Neural crest cell (in vitro differentiated cells): ENCODE measurements at places on chromosomes 4 and X. TPM values are rescaled to one million over a fixed set of nuclear protein-coding genes. Genes with fewer than 3 reads are reported as not detected.

- DNase-seq = no peak
These were observed 54.6 kb upstream of the HHIP start for GRCh38 chr4:144591401-144591800.

DNA sequence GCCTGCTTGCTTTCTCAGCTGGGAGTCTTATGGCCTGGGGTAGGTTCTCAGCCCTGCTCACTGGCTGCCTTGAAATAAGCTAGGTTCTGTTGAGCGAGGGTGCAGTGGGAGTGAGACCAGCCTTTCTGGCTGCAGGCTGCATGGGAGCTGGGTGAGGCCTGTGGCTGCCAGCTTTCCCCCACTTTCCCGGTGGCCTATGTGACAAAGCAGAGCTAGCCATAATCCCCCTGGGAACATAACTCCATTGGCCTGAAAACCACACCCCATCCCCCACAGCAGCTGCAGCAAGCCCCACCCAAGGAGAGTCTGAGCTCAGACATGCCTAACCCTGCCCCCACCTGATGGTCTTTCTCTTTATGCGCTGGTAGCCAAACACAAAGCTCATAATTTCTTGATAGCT lies 118.9 kb downstream of the KLHL4 start:
- DNase-seq = no peak

DNA sequence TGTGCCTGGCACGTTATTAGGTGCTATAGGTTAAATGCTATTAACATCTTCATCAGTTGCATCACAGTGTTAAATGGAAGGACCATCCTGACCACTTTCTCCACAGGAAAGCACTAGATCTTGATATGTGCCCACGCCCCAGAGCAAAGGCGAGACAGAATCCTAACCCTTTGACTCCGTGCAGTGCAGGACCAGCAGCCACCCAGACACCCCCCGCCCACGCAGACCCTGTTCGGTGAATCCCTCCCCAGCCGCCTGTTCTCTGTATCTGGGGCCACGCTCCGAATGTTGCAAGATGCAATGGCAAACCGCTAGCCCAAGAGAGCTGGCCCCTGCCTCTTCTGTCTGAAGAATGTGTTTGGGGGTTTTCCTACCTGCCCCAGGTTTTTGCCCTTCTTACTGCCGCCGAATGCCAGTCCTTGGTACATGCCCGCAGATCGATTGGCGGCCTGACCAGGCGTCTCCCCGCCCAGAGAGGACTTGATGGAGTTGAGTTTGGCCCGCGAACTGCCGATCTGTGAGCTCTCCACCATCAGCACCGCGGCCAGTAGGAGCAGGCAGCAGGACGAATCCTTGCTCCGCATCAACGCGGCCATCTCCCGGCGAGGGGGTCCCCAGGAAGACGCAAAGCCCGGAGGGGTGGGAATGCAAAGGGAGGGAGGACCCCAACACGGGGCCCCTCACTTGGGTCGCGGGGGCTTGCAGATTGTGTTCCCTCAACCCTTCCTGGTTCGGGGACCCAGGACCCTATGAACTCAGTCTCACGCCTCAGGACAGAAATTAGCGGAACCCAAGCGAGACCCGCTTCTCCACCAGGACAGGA lies 906 bp downstream of the DKK2 start:
- DNase-seq = peak; percentile 23

- no peak for DNase-seq
These were observed 32.7 kb downstream of the MFAP3L start for GRCh38 chr4:169993531-169993930.

- no peak for DNase-seq
These were observed at the start of gene ZFP92 for GRCh38 chrX:153411255-153411987. ZFP92 (plus strand) TSS chrX:153411472; CDS start chrX:153418323, 6,851 bp downstream.

NOP14 gene
- total RNA-seq = 46.6 and 49.2 TPM in 2 replicates

RPA4 gene
- total RNA-seq = 0.44 and 0.50 TPM in 2 replicates
